NCI-H2227 treated with DMSO at 0.1 percent for 48 hours (cell line): ENCODE measurements at places on chromosomes 5 and 9.

DNA sequence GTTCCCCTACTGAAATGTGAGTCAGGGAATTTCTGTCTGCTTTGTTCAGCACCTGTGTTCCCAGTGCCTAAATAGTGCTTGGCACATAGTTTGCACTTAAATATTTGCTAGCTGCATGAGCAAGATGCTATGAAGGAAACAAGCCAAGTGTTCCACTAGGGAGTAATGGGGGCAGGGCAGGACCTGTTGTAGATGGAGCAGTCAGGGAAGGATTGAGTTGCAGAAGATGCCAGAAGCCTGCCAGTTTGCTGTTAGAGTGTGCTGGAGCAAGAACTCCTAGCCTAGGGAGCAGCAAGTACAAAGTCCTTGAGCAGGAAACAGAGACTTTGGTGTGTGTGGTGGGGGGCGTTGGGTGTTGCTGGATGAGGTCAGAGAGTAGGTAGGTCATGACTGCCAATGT lies 87.5 kb downstream of the DAB2IP start:
- DNase-seq: no peak

DNA sequence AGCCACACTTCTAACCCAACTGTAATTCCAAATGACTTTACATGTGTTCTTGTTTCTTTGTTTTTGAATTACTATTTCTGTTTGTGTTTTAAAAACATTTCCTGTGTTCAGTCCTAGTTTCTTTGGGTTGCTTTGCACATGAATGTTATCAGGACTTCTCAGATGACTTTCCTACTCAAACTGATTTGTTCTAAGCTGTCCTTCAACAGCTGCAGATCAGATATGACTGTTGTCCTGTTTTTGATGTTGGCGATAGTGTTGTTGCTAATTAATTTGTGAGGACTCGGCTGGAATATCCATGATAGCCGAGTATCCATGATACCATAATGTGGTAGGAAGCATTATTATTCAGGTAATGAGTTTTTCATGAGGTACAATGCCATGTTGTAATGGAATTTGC lies 98.6 kb downstream of the CHSY3 start:
- no peak for DNase-seq

GRCh38 chr5:122846051-122846550 lies 688 bp downstream of the SNX24 start:
- no peak for DNase-seq

DNA sequence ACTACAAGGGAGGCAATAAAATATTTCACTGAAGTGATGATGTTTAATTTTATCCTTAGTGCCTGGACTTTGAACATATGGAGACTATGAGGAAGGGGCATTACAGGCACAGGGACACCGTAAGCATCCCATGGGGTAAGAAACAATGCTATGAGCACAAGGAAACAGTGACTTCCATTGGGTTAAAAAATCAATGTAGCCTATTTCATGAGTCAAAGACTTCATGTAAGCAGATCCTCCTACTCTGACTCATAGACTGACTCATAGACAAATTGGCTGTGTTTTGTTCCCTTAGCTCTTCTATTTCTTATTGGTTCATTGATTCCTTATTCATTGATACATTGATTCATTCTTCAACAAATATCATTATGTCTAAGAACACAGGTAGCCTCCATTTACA lies 351.0 kb downstream of the PRELID2 start:
- DNase-seq: no peak

- DNase-seq: no peak
Observed at GRCh38 chr5:158382473-158382872, 523.5 kb upstream of the CLINT1 start.

- DNase-seq: no peak
Observed at GRCh38 chr9:124121725-124122124, 110.2 kb downstream of the LHX2 start.

- DNase-seq: no peak
Observed at GRCh38 chr9:100521282-100521681, 48.3 kb downstream of the TMEFF1 start.

GRCh38 chr5:6905883-6906282 lies 192.7 kb downstream of the TENT4A start:
- DNase-seq: no peak
